D341Med (cell line): ENCODE measurements at places on chromosomes 13 and 19.

DNA sequence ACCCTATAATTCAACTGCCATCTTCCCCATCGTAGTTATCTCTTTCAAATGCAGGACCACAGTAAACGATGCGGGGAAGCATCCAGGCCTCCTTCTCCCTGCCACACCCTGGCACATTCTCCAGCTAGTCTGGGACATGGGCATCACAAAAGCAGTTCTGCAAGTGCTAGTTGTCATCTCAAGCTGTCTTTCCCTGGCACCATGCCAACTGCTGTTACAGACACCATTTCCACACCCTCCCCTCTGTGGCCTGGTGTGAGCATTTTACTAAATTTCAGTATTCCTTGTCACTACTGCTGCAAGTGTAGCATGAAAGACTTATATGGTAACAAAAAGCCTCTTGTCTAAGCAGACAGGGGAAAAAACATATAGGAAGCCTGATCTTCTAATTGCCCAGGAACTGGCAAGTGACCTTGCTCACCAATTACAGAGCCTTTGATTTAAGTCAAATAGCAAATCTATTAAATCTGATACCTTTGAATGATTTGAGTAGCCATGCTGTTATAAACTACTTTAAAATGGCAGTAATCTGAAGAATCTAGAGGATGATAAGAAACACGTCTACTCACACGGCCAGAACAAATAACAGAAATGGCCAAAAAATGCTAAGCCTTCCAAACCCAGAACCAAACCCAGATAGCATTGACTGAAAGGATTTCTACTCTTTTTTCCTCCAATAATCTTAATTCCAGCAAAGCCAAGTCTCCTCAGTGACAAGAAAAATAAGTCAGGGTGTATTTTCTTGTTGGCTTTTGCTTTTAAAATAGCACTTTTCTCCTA is 179.0 kb downstream of the NUFIP1 start:
- DNase-seq, result no peak

GRCh38 chr13:113771709-113772331 is 12.8 kb downstream of the TMEM255B start:
- no peak for DNase-seq

DNA sequence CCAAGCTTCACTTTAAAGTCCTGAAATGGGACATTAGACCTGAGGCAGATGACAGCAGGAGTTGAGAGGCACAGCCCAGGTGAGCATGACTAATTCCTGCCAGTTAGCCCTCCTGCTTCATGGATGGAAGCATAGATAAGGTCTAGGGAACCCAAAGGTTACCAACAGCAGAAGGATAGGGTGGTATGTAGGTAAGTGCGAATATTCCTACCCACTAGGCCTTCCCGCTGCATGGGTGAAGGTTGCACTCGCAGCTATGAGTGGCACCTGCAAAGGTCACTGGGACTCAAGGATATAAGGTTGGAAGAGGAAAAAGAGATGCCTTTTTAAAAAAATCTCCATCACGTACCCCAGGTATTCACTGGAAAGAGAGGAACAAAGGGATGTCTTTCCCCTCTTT is 12.2 kb upstream of the MLLT1 start:
- no peak for DNase-seq

DNA sequence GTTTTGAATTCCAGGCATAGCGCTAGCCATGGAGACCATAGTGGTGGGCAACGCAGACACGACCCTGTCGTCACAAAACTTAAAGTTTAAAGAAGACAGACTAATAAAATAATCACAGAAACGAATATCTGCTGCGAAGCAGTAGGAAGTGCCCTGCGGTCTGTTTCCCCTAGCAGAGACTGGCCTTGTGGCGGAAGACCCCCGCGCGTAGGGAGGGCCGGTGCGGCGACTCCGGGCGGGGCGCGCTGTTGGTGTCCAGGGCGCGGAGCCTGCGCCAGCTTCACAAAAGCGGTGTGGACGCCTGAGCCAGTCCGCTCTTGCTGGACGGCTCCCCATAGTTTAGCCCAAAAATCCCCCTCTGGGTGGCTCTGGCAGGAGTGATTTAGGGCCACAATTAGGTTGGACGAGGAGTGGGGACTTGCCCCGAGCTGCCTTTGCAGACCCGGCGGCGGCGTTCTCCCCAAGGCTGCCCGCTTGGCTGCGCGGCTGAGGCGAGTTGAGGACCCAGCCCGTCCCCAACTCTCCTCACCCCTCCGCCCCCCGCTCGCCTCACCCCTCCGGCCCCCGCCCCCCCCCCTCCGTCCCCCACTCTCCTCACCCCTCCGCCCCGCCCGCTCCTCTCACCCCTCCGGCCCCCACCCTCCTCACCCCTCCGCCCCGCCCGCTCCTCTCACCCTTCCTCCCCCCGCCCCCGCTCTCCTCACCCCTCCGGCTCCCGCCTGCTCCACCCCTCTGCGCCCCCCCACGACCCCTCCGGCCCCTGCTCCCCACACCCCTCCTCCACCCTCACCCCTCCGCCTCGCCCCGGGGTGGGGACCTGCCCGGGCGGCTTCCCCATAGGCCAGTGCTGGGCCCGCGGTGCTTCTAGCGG is 14.2 kb upstream of the LATS2 start:
- no peak for DNase-seq

DNA sequence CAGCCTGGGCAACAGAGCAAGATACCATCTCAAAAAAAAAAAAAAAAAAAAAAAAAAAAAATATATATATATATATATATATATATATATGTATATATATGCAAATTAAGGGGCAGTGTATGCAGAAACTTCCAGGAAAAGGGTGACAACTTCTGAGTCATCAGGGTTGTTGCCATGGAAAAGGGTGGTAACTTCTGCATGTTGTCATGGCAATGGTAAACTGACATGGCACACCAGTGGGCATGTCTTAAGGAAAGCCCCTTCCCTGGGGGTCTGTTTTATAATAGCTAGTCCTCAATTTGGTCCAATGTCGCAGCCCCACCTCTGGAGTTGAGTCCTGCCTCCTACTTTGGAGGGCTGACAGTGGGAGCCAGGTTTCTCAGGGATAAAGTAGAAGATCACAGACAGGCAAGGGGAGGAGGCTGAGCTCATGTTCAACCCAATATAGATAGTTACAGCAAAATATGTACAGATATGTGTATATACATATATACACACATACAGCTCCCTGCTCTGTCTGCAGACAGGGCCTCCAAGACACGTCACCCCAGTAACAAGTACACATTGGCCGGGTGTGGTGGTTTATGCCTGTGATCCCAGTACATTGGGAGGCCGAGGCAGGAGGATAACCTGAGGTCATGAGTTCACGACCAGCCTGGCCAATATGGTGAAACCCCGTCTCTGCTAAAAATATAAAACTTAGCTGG is 7.2 kb upstream of the FCHO1 start:
- DNase-seq, result no peak

DNA sequence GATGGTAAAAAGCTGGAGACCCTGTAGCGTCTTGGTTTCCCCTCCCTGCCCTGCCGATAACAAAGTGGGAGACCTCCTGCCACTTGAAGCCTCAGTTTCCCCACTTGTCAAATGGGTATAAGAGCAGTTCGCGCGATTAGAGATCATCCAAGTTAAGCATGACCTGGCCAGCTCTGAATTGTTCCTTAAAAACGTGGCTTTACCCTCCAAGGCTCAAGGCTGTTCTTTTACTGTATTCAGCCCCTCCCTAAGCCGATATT is 421 bp downstream of the TNPO2 start:
- no peak for DNase-seq

GRCh38 chr13:109599901-109600657 is 186.3 kb downstream of the IRS2 start:
- DNase-seq, result no peak

DNA sequence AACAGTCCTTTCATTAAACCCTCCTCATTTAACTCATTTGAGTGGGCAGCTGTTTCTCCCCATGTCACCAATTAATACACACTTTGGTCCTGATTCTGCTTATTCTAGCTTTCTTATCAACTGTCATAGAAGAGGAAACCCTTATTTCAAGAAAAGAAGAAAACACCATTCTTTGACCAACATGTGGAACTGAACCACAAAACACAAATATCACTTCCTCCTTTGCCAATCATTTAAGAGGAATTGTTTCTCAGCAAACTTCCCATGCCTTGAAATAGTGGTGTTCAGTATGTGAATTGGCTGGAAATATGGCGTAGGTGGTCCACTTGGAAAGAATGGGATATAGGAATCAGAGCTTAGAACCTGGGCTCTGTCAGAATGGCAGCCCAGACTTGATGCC is 20.4 kb downstream of the MBD3L2B start:
- no peak for DNase-seq

DNA sequence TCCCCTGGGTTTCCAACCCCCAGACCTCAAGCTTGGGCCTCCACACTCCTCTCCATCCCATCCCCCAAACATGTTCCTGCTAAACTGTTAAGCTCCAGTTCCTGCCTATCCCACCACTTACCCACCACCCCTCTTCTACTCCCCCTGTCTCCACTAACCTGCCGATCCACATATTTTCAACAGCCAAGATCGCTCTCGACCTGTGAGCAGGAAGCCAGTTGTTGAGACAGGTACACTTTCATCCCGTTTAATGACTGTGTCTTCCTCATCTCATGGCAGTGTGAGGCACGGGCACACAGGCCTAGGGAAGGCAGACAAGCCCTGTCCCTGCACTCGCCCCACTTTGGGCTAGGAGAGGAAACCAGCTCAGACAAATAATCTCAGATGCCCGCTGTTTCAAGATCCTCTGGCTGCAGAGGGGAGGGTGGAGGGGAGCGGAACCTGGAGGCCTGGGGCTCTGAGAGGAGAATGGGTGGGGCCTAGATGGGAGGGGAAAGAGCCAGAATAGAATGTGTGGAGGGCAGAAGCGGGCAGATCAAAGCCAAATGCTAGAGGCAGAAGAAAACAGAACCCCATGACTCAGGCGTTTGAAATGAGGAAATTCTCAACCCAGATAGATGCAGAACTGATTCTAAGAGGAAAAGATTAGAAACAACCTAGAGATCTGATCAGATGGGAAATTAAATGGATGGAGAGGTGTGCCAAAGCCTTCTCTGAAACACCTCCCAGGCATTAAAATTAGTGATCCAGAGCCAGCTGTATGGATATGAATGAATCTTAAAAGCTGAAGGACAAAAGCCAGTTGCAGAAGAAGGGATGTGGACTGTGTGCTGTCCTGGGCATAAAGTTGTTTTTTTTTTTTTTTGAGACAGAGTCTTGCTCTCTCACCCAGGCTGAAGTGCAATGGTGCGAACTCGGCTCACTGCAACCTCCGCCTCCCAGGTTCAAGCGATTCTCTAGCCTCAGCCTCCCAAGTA is 16.9 kb upstream of the CYP2S1 start:
- DNase-seq, result no peak

DNA sequence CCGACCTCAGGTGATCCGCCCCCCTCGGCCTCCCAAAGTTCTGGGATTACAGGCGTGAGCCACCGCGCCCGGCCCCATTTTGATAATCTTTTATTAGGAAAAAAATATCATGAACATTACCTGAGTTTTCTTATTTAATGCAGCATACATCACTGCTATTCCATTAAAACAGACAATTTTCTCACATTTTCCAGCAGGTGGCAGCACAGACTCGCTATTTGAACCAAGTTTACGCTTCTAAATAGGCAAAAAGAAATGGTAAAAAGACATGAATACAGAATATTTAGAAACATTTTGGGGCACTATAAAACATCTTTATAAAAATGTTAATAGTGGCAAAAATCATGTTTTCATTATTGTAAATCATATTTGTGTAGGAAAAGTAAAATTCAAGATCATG is 903.1 kb downstream of the SLITRK6 start:
- peak; percentile 27 for DNase-seq

GRCh38 chr19:52941941-52942385 is 18.7 kb upstream of the ZNF888 start:
- peak; percentile 46 for DNase-seq

GRCh38 chr19:44875666-44876451 is 15.2 kb upstream of the TOMM40 start:
- DNase-seq, result peak; percentile 33

DNA sequence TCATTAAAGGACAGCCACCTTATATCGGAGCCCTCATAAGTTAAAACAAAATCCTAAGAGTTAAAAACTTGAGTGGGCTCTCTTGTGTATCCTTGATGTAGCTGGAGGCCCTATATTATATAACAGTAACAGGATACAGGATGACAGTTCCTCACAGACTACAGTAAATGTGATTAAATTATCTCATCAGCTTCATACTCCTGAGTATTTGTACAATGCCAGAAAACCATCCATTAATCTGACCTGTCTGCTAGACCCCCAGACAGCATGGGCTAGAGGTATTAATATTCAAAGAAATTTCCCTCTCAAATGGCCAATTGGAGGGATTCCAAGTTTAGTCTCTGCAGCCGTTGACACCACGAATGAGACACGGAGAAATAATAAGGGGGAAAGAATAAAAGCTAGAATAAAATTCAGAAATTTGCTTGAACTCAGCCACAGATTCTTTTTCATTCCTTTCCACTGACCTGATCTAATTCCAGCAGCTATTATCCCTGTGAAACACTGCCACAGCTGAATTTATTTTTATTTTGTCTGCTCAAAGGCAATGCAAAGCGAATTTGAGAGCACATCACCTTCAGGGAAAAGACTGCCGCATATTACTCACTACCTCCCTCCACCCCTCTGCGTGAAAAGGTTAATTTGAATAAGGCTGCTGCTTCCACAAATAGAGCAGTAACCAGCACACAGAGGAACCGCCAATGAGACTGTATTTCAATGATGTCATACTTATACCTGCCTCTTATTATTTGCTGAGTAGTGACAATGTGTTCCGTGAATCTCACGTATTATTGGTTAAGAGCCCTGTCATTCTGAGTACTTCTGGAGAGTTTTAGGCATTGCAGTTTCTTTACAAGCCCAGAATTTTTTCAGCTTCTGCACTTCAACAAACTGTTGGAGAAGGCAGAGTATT is 155.9 kb upstream of the KLF12 start:
- DNase-seq, result no peak

DNA sequence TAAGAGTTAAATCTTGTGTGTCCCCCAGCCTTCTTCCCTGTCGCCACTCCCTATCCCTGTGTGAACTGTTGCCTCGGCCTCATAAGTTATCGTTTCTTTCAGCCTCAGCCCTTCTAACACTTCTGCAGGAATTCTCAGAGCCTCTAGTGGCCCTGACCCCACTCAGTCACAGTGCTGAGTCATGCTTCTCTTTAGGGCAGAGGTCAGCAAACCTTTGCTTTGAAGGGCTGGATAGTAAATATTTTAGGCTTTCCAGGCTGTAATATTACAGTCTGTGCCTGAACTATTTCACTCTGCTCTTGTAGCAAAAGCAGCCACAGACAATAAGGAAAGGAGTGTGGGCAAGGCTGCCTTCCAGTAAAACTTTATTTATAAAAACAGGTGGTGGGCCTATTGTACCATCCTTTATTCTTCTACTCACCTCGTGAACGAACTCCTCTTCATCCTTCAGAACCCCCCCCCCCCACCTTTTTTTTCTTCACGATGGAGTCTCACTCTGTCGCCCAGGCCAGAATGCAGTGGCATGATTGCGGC is 22.1 kb downstream of the MYO9B start:
- DNase-seq, result no peak

DNA sequence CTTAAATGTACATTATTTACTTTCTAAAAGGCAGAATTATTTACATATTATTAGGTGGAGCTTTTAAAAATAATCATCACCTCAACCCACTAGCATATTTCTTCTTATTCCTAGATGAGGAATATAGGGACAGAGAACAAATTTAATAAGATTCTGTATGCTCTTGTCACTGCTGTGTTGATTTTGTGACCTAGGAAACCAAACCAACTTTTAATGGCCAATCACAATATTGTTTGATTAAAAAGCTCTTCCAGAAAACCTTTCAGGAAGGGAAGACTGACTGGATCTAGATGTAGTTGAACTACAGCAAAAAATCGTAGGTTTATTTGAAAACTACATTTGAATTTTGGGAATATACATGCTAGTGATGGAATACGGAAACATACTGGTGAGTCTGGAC is 91.8 kb upstream of the RAP2A start:
- no peak for DNase-seq

GRCh38 chr13:76533251-76533650 is 353.0 kb downstream of the KCTD12 start:
- no peak for DNase-seq

- DNase-seq, result peak; percentile 29
These were observed 45.1 kb downstream of the DCLK1 start for GRCh38 chr13:36086117-36086516.
